NCI-H1436 (cell line): ENCODE measurements at places on chromosomes 3 and 15.

- no peak for DNase-seq
Measured at GRCh38 chr3:79843180-79843579, 75.4 kb upstream of the ROBO1 start.

DNA sequence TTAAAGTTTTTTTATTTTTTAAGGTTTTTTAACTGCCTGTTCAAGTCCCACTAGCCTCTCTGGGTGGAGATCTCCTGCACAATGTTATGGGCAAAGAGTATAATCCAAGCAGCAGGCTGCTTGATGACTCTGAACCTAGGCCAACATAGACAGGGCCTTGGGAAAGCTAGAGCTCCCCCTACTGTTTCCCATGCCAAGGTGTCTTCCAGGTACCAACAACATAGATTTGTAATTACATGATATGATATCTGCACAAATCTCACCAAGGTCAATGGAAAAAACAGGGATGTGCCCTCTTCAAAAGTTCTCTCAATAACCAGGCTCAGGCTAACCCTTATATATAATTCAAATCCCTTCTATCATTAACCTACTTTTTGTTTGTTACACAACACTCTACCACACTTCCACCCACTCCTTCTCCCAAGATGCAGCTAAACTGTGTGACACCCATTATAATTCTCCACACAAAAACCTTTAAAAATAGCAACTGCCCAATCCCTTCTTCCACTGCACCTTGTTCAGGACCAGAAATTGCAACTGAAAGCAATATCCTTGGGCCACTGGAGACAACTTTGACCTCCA, 43.8 kb downstream of the RBM15B start:
- DNase-seq, result no peak

DNA sequence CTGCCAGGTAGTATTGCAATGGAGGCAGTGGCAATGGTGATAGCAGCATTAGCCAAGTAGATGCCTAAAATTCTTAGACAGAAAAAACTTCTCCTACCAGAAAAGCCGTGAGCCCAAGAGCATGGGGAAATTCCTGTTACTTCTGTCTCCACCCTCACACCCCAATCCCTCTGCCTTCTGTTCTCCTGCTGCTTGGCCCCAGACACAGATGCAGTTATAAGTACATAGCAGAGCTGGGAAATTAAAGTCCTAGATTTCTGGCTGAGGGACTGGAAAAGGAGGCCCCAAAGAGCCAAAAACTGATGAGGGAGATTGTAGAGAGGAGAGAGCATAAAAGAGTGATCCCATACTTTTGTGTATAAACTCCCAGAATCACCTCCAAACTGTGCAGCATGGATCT, 166.9 kb downstream of the SMAD6 start:
- no peak for DNase-seq

DNA sequence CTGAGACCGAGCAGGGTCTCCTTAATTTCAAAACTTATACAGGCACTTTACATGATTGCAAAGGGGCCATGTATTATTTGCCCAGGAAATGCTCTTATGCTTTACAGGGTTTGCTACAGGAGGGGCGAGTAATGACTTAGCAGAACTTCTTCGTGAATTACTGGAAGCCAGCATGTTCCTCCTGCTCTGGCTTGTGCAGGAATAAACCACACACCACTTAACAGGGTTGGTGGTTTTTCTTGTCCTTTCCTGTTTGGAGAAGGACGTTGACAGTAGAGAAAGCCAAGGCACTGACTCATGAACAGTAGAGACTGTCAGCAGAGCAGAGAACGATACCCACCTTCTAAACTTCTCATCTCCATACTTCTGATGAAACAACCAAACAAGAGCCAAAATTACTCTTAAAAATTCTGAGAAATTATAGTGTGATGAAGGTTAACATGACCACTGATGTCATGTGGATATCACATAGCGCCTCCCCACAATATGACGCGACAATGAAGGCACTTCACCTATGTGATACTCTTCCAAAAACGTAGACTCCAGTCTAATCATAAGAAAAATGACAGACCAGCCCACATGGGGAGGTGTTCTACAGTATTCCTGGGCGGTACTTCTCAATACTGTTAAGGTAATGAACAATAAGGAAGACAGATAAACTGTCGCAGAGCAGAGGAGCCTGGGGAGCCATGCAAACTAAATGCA, 24.7 kb upstream of the MCTP2 start:
- no peak for DNase-seq

GRCh38 chr3:132659365-132660051, at the start of gene ACAD11:
ACAD11 (minus strand) TSS chr3:132659809; CDS start chr3:132659751, 58 bp downstream.
- DNase-seq, result peak; percentile 59

DNA sequence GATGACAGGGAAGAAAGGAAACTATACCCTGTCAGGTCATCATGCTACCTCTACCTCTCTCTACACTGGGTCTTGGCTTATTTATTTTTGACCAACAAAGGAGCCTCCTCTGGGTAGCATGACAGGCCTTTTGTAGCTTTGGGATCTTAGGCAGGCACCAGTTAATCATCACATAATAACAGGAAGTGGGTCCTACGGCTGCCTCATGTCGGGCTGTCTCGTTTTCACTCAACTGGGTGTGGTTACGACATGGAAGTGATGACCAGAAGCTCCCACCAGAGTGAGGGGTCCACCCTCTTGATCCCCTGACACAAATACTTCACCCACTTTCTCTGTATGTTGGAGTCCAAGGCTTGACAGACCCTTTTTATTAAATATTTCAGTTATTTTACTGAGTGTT, 105.3 kb downstream of the CD47 start:
- no peak for DNase-seq

DNA sequence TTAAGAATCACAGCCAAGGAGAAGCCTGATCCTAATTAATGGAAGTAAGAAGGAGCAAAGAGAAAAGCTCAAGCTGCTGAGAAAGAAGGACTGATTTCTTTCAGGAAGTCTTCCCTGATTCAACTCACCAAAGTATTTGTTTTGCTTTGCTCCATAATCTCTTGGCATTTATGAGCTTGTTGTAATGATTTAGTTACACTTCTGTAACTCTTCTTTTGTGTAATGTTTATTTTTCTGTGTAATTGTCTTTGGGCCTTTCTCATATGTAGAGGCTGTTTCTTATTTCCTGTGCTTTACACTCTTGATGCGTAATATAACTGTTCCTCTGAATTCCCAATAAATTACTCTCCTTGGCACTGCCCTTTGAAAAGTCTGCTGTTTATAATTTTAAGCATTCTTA, 80.0 kb downstream of the COL6A5 start:
- no peak for DNase-seq

GRCh38 chr15:41989573-41990242, 17.4 kb upstream of the EHD4 start:
- peak; percentile 65 for DNase-seq

GRCh38 chr3:79366414-79366813, 401.4 kb downstream of the ROBO1 start:
- no peak for DNase-seq

DNA sequence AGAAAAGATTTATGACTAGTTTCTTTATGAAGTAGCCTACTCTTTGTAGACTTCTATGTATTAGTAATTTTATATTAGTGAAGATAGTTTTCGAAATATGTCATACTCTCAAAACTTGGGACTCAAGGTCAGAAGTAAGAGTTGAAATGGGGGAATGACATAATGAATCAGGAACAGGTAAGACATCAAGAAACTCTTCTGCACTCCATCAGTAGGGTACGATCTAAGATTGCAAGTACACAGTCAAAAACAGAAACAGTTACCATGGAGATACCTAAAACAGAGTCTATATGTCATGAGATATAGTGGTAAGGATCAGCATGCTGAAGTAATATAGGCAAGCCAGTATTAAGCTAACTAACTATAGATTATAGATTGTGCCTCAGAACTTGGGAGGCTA, 187.0 kb upstream of the MLF1 start:
- DNase-seq, result no peak

GRCh38 chr3:197023998-197024651, 5.5 kb downstream of the MELTF start:
- no peak for DNase-seq

GRCh38 chr3:57017459-57017845, 43.0 kb upstream of the SPATA12 start:
- no peak for DNase-seq

- DNase-seq, result no peak
Measured at GRCh38 chr3:18440066-18440722, 15.1 kb upstream of the SATB1 start.

- DNase-seq, result no peak
Measured at GRCh38 chr3:5016211-5017161, 37.2 kb downstream of the BHLHE40 start.

DNA sequence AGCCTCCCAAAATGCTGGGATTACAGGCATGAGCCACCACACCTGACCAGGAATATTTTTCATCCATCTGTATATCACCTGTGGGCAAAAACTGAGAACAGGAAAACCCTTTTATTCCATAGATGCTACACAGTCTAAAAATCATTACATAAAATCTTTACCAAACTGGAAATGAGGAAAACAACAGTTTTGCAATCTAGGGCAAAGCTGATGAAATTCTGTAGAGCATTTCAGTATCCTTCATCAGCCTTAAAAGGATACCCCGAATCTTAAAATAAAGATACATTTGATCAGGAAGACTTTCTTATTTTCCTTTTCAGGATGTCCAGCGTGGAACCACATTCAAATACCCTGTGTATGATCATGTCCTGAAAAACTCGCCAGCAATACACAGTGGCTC, 7.1 kb downstream of the SIAH2 start:
- no peak for DNase-seq

DNA sequence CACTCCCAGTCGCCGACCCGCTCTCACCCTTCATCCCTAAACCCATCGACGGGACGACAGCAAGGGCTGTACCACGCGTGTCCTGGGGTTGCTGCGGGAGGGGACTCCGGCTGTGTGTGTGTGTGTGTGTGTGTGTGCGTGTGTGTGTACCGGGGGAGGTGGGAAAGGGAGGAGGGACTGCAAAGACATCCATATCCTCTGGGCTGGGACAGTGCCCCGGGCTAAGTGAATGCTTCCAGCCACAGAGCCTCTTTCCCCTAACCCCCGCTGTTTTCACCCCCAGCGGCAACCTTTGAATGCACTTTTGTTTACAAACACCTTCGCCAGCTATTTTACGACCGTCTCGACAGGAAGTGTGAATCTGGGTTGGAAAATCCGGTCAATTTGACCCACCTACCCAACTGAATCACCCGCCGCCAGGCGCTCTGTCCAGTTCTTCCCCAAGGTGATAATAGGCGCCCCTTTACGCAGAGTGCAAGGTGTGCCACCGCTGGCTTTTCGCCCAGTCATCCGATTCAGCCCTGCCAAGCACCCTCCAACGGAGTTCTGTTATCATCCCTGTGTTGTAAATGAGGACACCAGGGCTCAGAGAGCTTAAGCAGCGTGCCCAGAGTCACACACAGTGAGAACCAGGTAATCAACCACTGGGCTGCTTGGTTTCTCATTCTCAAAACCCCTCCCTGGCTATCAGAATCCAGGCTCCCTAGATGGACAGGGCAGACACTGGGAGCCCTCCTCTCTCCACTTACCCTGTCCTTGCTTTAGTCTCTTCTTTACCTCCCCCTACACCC, 739 bp upstream of the AMOTL2 start:
- peak; percentile 32 for DNase-seq

- no peak for DNase-seq
Measured at GRCh38 chr15:101193806-101194545, 57.9 kb downstream of the CHSY1 start.

DNA sequence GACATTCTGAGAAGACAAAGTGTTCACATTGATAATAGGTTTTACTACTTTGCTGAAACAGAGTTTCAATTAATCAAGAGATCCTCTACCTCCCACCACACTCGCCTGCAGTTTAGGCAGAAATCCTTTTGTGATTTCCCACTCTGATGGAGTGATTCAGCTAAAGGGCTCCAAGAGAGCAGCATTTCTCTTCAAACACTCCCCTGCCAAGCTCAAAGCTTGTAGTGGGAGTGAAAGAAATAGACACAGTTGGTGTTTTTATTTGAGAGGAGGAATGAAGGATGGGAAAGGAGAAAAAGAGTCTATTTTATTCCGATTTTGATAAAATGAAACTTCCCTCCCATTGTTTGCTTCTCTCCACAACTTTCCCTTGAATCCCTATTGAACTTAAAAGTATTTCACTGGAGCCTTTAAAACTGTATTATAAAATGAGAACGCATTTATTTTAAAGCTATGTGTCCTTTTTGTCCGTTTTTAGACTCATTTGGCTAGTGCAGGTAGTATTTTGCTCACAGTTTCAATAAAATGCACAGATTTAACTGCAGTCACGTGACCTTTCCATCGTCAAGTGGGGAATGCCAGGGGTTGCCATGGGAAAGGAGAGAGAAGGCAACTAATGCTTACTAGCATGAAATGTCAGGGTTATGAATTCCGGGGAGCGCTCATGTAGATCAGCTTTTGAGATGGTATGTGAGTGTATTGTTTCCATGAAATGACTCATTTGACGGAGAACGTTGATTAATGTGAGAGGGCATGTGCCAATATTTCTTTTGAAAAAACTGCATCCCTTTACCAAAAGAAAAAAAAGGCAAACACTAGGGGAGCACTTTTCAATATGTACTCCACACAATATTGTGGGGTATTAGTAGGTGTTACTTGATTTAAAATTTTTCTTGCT, 7.7 kb upstream of the OSBPL11 start:
- DNase-seq, result no peak

- no peak for DNase-seq
Measured at GRCh38 chr3:172716476-172716875, 5.6 kb upstream of the NCEH1 start.

- DNase-seq, result no peak
Measured at GRCh38 chr3:139870000-139870675, 64.8 kb upstream of the CLSTN2 start.

DNA sequence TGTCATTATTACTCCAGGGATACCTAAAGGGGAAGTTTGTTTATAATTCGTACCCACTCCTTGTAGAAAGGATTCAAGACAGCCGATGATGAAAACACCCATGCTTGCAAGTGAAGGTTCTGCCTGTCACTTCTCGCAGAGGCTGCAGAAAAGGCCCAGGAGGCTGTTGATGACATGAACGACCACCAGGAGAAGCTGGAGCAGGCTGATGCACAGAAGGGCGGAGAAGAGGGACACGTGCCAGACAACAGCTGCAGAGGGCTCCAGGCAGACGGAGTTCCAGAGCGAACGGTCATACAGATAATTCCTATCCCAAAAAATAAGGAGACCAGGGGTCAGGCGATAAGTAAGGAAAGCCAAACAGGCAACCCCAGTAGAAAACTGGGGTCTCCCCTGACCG, 5.7 kb upstream of the DYNLT2B start:
- DNase-seq, result no peak

GRCh38 chr15:40310001-40310959, 2.5 kb upstream of the PLCB2 start:
- peak; percentile 49 for DNase-seq

GRCh38 chr3:85576091-85576690, 617.4 kb downstream of the CADM2 start:
- DNase-seq, result peak; percentile 18

GRCh38 chr3:11907667-11908660, 61.3 kb upstream of the TAMM41 start:
- DNase-seq, result no peak
